HCT116 (cell line): ENCODE measurements at places on chromosomes 7 and 10. TPM values are rescaled to one million over a fixed set of nuclear protein-coding genes. Genes with fewer than 3 reads are reported as not detected.

DNA sequence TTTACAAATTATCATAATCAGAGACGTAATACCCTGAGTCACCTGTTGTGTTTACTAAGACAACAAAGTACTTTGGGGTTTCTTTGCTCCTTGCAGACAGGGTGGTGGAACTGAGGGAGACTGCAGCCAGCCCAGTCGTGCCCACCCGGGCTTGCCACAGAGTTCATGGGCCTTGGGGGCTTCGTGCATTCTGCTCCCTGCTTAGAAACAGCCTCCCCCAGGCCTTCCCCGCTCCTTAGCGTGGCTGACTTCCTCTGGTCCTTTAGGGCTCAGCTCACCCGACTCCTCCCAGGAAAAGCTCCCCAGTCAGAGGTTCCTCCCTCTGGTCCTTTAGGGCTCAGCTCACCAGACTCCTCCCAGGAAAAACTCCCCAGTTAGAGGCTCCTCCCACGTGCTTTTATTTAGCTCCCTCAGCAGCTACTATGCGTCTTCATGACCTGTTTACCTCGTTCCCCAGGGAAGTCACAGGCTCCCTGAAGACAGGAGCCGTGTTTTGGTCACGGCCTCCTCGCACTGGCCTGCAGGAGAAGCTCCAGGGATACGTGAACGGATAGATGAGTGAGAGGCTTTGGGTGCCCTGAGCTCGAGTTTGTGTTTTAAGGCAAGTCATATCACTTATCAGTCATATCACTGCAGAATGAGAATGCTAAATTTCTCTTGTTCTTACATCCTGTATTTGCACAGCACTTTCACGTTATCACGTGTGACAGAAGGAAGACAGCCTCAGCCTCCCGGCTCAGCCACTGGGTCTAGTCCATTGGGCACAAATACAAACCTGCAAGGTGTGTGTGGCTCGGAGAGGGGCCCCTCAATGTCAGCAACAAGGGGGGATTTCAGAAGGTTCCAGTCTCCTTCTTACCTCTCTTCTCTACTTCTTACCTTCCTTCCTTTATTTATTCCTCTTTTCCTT is 52.7 kb upstream of the VIPR2 start:
- H3K4me3 ChIP-seq: no peak overlapping the region
- no peaks in the 10 kb centered on the region for H3K4me1 ChIP-seq
- H3K27ac ChIP-seq: no peak overlapping the region
- H3K36me3 ChIP-seq: no peaks in the 10 kb centered on the region
- DNase-seq: no peak

COL28A1 gene
- 0.12 TPM for total RNA-seq

NPSR1 gene
- total RNA-seq: not detected

GRCh38 chr7:1060315-1061072 is 16.1 kb downstream of the GPR146 start:
- no peak overlapping the region for H3K27ac ChIP-seq

MEST gene
- 49.5 TPM for total RNA-seq

DNA sequence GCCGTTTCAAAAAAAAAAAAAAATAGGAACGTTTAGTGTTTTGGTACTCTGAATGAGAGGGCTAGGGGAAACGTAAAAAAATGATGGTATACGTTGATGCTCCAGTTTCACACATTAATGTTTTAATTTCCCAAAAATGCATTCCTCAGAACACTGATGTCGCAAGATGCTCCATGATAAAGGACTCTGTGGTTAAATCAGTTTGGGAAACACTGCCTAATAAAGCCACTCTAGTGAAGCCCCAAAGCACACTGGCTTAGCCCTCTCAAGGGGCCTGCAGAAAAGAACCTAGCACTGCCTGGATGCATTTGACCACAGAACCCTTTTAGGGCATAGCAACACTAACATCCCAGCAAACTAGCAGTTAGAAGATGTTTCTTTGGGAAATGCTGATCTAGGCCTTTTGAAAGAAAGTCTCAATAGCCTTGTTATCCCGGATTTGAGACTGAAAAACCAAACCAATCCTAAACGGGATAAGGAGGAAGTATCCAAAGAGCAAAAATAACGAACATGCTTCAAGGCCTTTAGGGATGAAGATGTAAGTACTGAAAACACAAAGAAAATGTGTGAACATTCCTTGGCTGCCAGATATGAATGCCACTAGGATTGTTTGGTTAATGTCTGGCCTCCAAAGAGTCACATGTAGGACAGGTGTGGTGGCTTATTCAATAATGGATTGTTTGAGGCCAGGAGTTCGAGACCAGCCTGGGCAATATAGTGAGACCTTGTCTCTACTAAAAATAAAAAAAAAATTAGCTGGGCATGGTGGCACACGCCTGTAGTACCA is 11.0 kb downstream of the DLG5 start:
- H3K27ac ChIP-seq: no peak overlapping the region
- no peaks in the 10 kb centered on the region for H3K36me3 ChIP-seq
- H3K4me3 ChIP-seq: no peak overlapping the region
- no peaks in the 10 kb centered on the region for H3K27me3 ChIP-seq
- peaks cover 8% of the 10 kb centered on the region; the same call in 1 of the 2 replicates for H3K4me1 ChIP-seq

NODAL gene
- 0.30 TPM for total RNA-seq
